DMS153 (cell line): ENCODE measurements at places on chromosomes 5 and 9.

- DNase-seq, result no peak
Measured at GRCh38 chr5:1013238-1013947, 4.8 kb downstream of the NKD2 start.

DNA sequence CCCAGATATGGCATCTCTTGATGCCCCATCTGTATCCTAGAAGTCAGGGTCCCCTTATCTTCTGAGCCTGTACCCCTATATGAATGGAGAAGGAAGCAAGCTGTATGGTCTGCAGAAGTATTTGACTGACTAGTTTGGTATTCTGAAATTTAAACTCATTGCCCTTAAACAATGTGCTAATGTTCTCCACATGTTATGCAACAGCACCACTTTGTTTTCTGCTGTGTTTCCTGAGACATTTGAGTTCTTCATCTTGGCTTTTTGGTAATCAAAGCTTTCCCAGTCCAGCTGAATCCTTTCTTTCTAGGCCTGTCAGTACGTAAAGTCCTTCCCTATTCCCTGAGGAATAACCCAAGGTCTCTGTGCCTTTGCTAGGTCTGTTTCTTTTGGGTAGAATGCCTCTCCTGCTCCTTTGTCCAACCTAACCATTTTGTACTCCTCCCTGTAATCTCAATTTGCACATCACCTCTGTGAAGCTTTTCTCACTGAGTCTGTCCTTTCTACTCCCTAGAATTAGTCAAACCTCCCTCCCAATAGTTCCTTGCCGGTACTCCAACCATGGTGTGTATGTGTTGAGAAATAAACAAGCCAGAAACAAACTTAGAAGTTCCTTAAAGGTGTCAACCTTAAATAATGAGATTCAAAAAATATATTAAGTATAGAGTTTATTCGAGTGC, 72.1 kb upstream of the HSPB3 start:
- no peak for DNase-seq

DNA sequence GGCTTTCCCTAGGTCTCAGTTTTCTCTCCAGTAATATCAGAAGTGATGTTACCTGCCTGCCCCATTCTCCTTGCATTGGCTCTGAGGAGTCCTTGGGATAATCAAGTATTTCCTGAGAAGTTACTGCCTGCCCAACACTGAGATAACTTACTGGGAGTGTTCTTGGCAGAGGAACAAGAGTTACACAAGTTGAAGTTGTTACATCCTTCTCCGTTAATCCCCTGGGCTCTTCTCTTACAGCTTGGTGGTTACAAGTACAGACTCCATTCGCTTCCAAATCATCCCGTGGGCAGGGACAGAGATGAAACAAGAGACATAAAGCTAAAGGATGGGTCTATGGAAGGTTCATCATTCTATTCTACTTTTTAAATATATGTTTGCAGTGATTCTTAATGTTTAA, 74.1 kb upstream of the SAP30L start:
- DNase-seq, result no peak

- no peak for DNase-seq
Measured at GRCh38 chr9:129867136-129868022, 32.1 kb downstream of the USP20 start.

- peak; percentile 20 for DNase-seq
Measured at GRCh38 chr9:129483415-129484351, 137.2 kb downstream of the C9orf50 start.

- DNase-seq, result no peak
Measured at GRCh38 chr5:172600571-172600970, 40.5 kb upstream of the NEURL1B start.

- DNase-seq, result no peak
Measured at GRCh38 chr5:142437563-142437962, 112.7 kb upstream of the SPRY4 start.

DNA sequence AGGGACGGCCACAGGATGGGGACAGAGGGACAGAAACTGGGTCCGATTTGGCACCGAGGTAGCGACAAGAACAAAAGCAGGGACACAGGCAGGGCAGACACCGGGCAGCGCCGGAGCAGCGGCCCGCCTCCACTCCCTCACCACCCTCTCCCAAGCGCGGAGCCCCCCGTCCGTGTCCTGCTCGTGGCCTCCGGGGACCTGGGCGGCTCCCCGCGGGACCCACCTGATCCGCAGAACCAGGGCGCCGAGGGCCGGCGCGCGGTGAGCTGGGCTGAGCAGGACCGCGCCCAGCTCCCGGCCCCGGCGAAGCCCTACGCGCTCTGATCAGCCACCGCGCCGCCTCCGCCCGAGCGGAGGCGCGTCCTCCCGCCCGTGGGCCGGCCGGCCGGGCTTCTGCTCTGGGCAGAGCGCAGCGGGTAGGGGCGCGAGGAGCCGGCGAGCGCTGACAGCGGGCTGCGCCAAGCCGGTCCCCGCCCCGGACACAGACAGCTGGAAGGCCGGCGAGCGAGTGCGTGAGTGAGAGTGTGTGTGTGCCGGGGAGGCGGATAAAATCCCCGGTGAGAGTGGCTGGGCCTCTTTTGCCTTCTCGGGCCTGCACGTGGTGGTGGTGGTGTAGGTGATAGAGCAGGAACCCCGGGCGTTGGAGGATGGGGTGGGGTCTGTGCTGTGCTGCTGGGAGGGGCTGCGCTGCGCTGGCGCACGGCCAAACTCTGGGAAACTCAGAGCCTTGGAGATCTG, at the start of gene GGTA1:
GGTA1 (minus strand) TSS at position 418 of the 738 bp plus-strand sequence. CDS start 31,922 bp downstream, outside the sequence.
- no peak for DNase-seq

- no peak for DNase-seq
Measured at GRCh38 chr5:11415751-11416150, 488.5 kb downstream of the CTNND2 start.

DNA sequence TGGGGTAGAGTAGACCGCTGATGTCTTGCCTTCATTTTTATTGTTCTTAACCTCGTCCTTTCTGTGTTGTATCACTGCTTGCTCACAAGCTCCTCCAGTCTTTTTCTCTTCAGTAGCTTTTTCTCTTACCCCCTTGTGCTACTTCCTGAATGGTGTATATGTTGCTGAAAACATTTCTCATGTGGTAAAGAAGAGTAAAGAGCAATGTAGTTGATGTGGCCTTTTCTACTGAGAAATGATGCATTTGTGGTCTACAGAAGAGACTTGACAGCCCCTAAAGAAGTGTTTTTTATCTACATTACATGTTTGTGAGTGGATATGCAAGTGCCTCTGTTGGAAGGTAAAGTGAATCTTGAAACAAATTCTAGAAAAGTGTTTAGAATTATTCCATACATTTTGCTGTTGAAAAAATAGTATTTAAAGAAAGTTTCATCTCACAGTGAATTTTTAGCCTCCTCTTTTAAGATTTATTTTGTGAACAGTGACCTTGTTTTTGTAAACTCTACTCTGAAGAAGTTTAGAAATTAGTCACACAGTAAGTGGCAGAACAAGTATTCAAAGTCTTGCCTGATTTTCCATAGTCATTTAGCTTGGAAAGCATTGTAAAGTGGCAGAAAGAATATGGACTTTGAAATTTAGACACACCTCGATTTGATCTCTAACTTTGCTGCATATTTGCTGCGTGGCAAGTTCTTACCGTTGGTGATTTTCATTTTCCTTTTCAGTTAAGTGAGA, 17.4 kb downstream of the CDC42SE2 start:
- DNase-seq, result no peak

DNA sequence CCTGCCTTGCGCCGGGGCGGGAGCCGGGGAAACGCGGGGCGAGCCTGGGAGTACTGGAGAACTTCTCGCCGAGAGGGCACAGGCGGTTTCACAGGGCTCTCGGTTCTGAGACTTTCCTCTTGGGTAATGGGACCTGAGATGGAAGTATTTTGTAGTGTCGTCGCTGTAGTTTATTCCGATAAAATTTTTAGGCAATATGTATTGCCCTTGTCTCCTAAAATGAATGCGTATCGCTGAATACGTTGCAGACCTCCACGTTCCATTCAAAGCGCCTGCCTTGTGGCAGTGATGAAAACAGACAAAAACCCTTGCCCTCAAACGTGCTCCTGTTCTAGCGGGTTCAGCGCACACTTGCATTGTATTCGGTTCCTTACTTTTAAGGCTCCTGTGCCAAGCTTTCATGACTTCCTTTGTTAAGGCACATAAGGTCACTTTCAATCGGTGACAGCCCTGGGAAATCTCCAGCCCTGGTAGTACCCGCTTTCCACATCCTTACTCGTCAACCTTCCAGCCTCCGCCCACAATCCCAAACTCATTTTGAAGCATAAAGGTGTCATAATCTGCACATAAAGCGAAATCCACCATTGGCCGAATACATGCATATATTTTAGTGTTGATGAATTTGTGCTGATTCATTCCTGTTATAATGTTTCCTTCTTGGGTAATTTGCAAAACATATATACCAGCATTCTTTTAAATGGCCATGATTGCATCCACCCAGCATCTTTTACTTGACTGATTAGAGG, 694 bp downstream of the RMI1 start:
- peak; percentile 14 for DNase-seq

- DNase-seq, result no peak
Measured at GRCh38 chr9:17013010-17013409, 121.8 kb upstream of the CNTLN start.

DNA sequence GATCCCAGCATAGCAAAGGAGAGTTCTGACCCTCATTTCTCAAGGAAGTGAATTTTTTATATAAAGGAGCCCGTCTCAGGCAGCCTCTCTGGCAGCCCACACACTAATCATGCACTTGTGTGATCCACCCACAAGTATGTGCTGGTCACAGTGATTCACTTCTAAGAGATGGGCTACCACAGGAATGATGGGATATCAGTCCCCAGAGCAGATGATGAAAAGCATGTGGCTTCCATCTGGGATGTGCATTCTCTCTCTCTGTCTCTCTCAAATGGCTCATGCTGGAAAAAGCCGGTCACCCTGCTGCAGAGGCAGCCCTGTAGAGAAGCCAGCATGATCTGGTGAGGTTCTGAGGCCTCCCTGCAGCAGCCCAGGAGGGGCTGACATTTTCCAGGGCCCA, 74.2 kb upstream of the ADCY2 start:
- DNase-seq, result no peak

GRCh38 chr9:132894862-132895835, 16.5 kb downstream of the SPACA9 start:
- DNase-seq, result peak; percentile 34

GRCh38 chr5:163310997-163311396, 126.4 kb upstream of the CCNG1 start:
- DNase-seq, result no peak

GRCh38 chr5:120017513-120017912, 388.2 kb downstream of the FAM170A start:
- no peak for DNase-seq

DNA sequence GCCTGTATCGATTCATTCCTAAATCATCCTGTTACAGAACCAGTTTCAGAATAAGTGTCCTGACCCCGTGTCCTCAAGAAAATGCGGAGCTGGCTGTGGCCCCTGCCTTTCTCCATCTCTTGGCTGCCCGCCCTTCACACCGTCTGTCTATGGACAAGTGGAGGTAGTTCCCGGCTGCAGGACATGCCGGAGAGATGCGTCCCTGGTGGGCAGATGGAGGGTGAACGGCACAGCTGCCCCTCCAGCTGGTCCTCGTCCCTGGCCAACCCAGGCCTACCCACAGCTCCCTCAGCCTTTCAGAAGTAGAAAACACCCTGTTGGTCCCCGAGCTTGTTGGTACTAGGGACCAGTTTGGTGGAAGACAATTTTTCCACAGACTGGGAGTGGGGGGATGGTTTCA, 14.8 kb upstream of the EXOC3 start:
- DNase-seq, result no peak

DNA sequence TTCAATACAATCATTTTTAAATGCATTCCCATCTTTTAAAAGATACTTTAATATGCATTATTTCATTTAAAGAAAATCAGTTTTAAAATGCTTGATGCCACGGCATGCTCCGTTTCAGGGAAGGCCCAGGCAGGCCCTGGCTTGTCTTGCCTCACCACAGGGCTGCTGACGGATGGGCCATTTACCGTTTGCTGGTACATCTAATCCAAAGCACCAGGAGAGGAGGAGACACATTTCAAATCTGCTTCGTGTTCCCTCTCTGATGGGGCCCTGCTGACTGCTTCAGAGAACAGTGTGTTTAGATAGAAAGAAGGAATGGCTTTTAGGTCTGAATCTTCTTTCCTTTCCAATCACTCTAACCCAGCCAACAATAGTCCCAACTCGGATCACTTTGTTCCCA, 185.2 kb downstream of the DCP2 start:
- no peak for DNase-seq

- no peak for DNase-seq
Measured at GRCh38 chr5:101679816-101680215, 616.3 kb downstream of the SLCO4C1 start.

- no peak for DNase-seq
Measured at GRCh38 chr5:92560698-92561401, 1020.2 kb downstream of the NR2F1-AS1 start.

GRCh38 chr9:111051400-111051799, 13.1 kb upstream of the LPAR1 start:
- DNase-seq, result no peak

GRCh38 chr9:81814401-81814793, 113.8 kb upstream of the SPATA31D4 start:
- DNase-seq, result peak; percentile 91

- DNase-seq, result no peak
Measured at GRCh38 chr5:149940077-149940574, 4.5 kb downstream of the PDE6A start.

GRCh38 chr5:72209147-72210115, 102.2 kb downstream of the MAP1B start:
- DNase-seq, result peak; percentile 78

DNA sequence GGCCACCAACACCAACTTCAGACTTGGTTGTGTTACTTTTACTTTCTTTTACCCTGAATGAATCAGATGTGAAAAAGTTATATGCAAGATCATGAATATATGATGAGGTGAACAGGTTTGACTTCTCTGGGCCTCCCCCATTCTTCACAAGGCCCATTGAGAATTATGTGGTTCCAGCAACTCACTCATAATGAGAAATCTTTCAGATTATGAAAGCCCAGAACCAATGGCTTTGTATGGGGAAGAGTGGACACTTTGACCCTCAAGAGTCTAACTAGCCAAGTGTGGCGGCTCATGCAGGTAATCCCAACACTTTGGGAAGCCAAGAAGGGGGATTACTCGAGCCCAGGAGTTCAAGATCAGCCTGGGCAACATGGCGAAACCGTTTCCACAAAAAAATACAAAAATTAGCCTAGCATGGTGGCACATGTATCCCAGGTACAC, 16.1 kb upstream of the LNPEP start:
- no peak for DNase-seq

DNA sequence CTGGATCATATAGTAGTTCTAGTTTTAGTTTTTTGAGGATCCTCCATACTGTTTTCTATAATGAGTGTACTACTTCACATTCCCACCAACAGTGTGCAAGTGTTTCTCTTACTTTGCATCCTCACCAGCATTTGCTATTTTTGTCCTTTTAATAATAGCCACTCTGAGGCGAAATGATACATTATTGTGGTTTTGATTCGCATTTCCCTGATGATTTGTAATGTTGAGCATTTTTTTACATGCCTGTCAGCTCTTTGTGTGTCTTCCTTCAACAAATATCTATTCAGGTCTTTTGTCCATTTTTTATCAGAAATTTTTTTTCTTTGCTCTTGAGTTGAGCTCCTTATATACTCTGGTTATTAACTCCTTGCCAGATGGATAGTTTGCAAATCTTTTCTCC, 114.0 kb downstream of the ADAMTSL1 start:
- DNase-seq, result no peak

GRCh38 chr5:82854956-82855355, 222.2 kb downstream of the TMEM167A start:
- DNase-seq, result no peak
